NCI-H1436 treated with DMSO at 0.1 percent for 48 hours (cell line): ENCODE measurements at places on chromosomes 1 and 21.

- no peak for DNase-seq
These were observed 6.9 kb downstream of the ANKRD35 start for GRCh38 chr1:145878724-145879123.

DNA sequence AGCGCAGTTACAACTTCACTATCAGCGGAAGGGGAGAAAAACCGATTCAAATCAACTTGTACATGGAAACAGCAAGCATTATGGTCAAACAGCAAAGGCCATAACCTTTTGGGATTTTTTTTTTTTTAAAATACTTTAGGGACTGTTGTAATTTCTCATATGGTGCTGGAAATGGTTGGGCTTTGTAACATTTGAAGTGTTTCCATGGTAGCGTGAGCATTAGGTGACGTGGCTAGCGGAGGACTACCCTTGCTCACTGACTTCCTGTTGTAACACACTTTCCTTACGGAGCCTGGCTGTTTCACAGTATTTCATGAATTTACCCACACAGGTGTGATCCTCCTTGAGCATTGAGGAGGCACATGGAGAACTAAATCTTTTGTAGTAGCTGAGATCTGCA, 269.5 kb downstream of the TM2D1 start:
- DNase-seq, result no peak

DNA sequence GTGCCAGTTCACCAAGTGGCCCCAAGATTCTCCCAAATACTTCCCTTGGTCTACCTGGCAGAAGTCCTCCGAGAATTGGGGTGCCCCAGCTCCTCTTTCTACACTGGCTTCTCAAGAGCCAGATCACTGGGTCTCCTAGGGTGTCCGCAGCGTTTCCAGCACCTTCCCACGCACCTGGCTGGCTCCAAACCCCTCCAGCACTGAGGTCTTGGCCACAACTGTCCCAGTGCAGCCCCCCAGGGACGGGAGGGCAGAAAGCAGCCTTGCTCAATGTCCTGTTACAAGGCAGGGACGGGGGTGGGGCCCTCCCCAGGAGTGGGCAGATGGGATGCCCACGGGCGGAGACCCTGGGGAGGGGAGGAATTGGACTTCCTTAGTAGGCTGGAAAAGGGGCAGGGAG, 1.1 kb downstream of the ECE1 start:
- DNase-seq, result no peak

DNA sequence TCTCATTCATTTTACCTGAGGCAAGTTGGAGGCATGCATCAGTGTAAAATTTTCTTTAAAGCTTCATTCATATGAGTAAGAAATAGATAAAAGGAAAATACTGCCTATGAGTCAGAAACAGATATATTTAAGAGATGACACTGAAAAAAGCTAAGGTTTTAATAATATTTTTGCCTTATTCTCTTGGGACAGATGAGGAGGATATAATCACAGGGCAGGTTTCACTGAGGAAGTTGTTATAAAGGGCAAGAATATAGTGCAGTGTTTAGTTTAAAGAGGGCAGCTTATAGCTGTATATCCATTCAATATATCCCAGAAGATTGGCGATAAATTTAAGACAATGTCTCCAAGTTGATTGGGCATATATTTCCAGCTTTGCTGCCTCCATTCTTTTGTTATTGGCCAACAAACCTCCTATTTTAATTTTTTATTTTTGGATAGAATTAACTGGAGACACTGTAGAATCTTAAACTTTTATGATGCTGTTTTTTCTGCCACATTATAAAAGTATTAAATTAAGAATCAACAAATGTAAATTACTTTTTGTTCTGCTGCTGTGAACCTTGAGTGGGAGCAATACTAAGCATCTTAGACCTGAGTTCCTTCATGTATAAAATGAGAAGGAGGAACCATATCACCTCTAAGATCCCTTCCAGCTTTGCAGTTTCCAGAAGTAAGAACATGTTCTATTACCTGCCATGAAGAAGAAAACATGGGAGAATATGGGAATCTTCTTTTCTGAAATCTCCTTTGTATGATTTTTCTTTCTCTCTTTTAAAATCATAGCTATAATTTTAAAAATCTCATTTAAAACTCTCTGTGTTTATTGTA, 171.6 kb downstream of the S1PR1 start:
- DNase-seq, result no peak

- DNase-seq, result no peak
These were observed 147.9 kb upstream of the VANGL1 start for GRCh38 chr1:115493834-115494233.

DNA sequence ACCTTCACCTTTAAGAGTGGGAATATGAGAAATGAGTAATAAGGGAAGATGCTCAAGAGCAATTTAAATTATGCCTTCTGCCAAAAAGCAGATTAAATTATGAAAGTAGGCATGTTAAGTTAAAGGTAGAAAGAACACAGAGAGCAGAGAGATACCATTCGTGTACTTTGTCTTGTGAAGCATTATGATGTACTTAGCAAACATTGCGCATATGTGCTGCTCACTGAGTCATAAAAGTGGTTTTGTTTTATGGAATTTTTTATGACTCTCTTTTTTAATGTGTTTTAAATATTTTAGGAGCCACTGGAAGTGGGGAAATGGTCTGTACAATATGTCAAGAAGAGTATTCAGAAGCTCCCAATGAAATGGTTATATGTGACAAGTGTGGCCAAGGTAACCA, 35.3 kb downstream of the MTF2 start:
- no peak for DNase-seq

DNA sequence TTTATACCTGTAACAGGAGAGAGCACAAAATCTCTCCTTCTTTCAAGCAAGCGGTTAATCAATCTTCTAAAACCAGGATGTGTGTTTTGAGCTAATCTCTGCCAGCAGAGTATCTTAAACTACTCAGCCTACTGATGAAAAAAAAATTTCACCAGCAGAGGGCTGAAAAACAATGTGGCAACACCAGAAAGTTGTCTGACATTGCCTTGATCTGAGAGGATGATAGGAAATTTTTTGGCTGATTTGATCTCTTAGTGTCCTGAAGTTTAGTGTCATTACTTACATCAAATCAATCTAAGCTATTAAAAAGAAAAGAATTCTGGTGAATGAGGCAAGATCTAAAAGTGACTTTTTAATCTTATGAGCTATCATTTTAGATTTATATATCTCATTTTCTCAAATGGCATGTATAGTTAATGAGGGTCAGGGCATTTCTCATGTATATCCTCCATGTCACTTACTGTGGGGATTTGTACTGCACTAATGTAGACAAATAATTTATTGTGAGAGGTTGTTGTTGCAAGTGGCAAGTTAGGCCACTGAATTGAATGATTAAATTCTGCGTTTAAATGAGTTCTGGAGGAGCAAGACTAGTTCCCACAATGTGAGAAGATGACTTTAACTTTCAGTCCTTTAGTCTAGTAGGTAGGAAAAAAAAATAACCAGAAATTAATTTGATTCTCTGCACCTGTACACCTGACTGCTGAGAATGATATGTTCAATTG, 10.9 kb downstream of the ADAMTS1 start:
- DNase-seq, result no peak

GRCh38 chr1:18396247-18396980, 84.3 kb upstream of the KLHDC7A start:
- no peak for DNase-seq

DNA sequence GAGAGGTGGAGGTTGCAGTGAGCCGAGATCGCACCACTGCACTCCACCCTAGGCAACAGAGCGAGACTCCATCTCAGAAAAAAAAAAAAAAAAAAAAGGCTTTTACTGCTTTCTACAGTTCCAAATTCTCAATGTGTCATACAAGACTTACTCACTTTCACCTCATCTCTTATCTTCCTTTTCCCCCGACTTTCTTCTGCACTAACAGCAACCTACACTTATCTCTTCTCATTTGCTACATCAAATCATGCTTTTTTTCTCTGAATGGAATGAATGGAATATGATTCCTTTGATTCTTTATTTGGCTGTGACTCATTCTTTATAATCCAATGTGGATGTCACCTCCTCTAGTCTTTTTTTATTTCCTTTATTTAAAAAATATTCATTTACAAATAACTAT, 168.4 kb upstream of the DMRTA2 start:
- no peak for DNase-seq

DNA sequence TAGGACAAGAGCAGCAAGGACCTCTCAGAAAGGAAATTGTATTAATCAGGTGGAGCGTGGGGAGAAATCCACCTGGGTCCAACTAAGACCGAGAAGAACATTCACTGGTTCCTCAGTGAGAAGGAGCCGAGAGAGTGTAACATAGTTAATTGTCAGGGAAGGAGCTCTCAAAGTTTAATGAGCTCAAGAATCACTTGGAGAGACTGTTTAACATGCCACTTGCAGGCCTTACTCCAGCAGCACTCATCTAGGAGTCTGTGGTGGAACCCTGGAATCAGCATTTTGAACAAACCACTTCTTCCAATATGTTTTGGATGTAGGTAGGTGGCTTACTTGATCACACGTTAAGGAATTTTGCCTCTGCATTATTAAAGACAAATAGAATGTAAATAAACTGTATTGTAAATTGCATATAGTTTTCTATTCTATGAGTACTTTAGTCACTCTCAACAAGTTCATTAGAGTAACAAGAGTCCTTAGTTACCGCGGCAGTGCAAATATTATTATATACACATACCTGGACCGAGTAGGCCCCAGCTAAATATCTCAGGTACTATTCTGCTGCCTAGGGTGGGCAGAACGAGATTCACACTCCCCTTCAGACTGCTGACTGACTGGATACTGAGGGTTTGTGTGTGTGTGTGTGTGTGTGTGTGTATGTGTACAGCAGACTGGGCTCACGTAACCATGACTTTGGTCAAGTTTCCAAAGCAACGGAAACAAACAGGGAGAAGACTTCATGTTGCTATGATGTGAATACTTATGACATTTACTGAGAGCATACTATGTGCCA, 203.2 kb upstream of the USP24 start:
- no peak for DNase-seq

DNA sequence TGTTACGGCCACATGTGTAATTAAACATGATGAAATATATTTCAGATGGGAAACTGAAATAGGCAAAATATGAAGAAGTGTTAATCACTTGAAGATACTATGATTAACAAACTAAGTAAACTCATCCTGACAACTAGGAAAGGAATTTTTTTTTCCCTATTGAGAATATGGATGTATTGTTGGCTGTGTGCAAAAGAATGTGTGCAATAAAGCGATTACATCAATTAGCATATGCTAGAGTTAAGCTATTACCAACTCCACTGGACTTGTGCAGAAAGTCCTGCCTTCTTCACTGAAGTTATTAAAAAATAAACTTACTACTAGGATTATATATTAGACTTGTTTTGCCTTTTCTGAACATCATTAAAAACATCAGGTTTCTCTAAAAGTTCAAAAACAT, 143.2 kb upstream of the DMRTA2 start:
- DNase-seq, result no peak

GRCh38 chr1:109649491-109649914, 6.4 kb upstream of the GSTM4 start:
- DNase-seq, result no peak

- DNase-seq, result no peak
These were observed 29.3 kb downstream of the SGIP1 start for GRCh38 chr1:66563094-66563800.

- no peak for DNase-seq
These were observed 1.5 kb downstream of the ENTREP3 start for GRCh38 chr1:155253797-155254196.

GRCh38 chr1:153616917-153617311, 789 bp upstream of the S100A14 start:
- no peak for DNase-seq

DNA sequence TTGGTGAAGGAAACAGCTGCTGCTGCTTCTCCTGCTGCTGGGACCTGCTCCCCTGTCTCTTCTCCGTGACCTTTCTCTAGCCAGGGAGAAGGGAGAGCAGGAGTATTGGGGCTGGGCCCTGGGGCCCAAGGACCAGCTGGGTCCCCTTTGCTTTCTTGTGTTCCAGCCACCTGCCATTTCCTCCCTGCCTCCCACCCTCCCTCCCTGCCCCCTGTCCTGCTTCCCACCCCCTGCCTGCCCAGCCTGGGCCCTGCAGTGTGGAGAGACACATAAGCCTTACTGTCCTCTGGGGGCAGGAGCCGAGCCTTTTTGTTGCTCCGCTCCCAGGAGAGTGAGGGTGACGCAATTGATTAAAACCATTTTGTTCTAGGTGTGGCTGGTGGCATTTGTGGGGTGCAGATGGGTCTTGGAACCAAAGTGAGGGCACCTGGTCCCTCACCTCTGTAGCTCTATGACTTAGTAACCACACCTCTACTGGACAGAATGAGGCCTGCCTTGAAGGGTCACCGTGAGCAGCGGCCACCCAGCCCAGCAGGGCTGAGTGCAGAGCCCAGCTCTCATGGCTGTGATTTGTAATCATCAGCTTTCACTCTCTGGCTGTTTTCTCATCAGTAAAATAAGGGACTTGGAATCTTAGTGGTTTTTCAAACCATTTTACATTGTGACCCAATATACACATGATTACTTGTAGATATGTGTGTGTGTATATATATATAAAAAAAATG, 13.9 kb upstream of the TMEM222 start:
- no peak for DNase-seq

DNA sequence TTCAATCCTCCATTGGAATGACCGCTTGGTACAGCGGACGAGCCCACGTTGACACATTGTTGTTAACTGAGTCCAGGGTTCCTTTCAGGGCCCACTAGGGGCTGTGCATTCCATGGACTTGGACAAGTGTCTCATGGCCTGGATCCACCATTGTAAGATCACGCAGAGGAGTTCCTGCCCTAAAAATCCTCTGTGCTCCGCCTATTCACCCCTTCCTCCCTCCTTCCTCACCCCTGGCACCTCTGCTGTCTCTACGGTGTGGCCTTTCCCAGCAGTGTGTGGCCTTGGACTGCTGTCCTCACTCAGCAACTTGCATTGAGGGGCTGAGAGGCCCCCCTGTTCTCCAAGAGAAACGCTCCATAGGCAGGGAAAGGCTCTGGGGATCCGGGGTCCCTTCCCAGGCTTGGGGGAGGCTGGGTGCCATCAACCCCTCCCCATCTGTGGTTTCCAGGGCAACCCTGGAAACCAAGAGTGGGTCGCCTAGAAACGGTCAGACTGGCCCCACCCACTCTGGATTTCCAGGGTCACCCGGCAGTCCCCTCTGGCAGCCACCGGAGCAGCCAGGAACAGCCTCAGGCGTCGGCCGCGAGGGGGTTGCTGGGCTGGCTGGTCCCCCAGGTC, 50.9 kb downstream of the MEGF6 start:
- no peak for DNase-seq

GRCh38 chr1:99599678-99600175, 46.2 kb upstream of the PALMD start:
- DNase-seq, result no peak

- no peak for DNase-seq
These were observed 20.6 kb downstream of the ESPN start for GRCh38 chr1:6445062-6445763.

GRCh38 chr1:43207229-43207853, 35.2 kb downstream of the CFAP57 start:
- DNase-seq, result no peak

DNA sequence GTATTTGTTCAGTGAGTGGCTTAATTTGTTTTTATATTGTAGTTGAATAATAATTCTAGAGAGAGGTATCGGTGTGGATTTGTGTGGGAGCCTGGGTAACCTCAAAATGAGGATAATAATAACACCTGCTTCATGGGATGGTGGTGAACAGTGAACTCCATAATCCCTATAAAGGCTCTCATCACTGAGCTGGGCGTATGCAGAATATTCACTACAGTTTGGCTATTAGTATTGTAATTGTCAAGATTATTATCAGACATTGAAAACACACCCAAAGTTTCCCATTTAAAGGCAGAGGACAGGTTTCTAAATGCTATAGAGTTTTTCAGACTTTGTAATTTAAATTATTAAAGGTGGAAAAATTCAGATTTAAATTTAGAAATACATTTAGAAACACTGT, 7.0 kb upstream of the LAMC2 start:
- no peak for DNase-seq

GRCh38 chr1:23624440-23624839, 65.1 kb upstream of the ID3 start:
- DNase-seq, result no peak
